ENCODE measurements at places on chromosomes 7 and 10.

GRCh38 chr10:74137992-74138391, 12.6 kb downstream of the AP3M1 start:
- DNase-seq: no peak

DNA sequence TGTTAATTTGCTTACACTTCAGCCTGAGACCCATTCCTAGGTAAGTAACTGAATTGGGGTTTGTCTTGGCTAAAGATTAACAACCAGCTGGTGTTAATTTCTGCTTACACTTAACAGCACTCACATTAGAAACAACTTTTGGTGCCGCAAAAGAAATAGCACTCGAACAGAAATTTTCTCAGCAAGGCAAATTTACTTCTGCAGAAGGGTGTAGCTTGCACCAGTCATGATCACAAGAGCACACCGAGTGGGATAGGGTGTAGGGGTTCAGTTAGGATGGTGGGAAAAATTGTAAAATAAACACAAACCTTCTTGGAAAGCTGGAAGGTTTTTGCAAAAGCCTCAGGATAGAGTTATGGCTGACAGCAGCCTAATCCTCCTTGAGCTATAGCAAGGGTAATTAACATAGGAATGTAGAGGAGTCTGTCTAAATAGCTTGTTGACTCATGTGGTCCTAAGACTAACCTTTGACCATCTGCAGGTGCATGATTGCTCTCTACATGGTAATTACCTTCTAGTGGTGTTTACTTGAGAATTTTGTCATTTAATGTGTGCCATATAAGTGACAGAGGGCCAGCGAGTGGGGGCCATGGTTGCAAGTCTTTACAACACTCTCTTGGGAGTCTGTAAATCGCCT, 67.8 kb upstream of the CDK13 start:
- DNase-seq: no peak

GRCh38 chr7:6178298-6179029, 94.0 kb downstream of the CYTH3 start:
- DNase-seq: no peak

DNA sequence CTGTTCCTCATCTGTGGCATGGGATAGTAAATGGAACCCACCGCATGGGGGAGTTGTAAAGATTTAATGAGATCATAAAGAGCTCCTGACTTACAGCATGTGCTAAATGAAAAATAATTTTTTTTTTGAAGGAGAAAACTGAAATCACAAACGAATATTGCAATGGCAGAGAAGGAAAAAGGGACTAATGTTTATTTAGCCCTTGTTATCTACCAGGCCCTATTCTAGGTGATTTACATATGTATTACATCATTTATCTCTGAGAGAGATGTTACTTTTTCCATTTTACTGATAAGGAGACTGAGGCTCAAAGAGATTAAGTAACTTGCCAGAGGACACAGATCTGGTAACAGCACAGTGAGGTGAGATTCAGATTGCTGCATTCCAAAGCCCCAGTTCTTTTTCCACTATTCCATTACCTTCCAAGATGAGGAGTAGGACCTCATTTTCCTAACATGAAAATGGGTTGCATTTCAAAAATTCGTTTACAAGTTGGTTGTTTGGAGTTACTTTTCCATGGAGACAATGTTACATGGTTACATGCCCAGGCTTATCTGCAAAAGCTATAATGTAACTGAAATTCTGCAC, 28.6 kb downstream of the VCL start:
- no peak for DNase-seq

GRCh38 chr10:122188706-122189105, 82.4 kb upstream of the BTBD16 start:
- DNase-seq: no peak

GRCh38 chr7:141158561-141158960, 84.7 kb downstream of the TMEM178B start:
- DNase-seq: no peak

Data from activated CD4-positive, alpha-beta memory T cell treated with anti-CD3 and anti-CD28 coated beads, Interleukin-2, amount 10 ng/mL, durations not matched to agents 7 days and 5 days (primary cell).